Mesenchymal stem cell (in vitro differentiated cells and primary cell): ENCODE measurements at places on chromosomes 1 and 21.
A peak's percentile ranks its signal among the peaks of the same experiment; 100 is the strongest.

- DNase-seq = no peak
Observed at GRCh38 chr1:82801176-82801575, 1000.4 kb downstream of the ADGRL2 start.

DNA sequence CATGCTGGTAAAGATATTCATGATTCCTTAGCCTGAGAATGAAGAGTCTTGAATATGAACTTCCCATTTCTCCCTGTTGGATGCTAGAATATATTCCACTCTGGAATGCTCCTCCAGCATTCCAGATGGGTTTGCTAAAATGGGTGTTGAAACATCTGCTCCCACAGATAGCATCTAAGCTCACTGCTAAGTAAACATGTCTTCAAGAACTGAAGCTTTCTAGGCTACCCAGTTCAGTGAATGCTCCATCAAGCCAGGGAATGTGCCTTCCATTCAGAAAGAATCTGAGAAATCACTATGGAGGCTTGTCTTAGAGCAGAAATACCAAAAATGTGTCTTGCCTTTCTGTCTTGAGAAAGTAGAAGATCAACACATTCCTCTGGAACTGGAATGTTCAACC lies 81.1 kb downstream of the TNFSF18 start:
- peak; percentile 83 for DNase-seq

- no peak for DNase-seq
Observed at GRCh38 chr1:33332881-33333280, 12.0 kb upstream of the A3GALT2 start.

- DNase-seq = no peak
Observed at GRCh38 chr1:66852870-66853269, 51.8 kb upstream of the INSL5 start.

- no peak for DNase-seq
Observed at GRCh38 chr1:98437540-98437939, 224.0 kb upstream of the SNX7 start.

- DNase-seq = peak; percentile 70
Observed at GRCh38 chr1:103525114-103525606, 339 bp upstream of the RNPC3 start.

- peak; percentile 16 for DNase-seq
Observed at GRCh38 chr1:178451529-178451928, 45.2 kb downstream of the CLEC20A start.

- no peak for DNase-seq
Observed at GRCh38 chr21:25571726-25572121, 35.6 kb downstream of the MRPL39 start.

- DNase-seq = no peak
Observed at GRCh38 chr1:226640321-226641136, 92.0 kb downstream of the STUM start.

GRCh38 chr1:224736619-224737352 lies 120.7 kb downstream of the CNIH3 start:
- peak; percentile 31 for DNase-seq

- DNase-seq = peak; percentile 61
Observed at GRCh38 chr1:199122532-199123311, 483.9 kb downstream of the PTPRC start.

- DNase-seq = no peak
Observed at GRCh38 chr21:34186109-34186719, 112.8 kb downstream of the MRPS6 start.

- no peak for DNase-seq
Observed at GRCh38 chr1:204196068-204196795, at the start of gene KISS1. Gene KISS1 (minus strand): TSS chr1:204196491. CDS start chr1:204192876, 3,615 bp downstream.

DNA sequence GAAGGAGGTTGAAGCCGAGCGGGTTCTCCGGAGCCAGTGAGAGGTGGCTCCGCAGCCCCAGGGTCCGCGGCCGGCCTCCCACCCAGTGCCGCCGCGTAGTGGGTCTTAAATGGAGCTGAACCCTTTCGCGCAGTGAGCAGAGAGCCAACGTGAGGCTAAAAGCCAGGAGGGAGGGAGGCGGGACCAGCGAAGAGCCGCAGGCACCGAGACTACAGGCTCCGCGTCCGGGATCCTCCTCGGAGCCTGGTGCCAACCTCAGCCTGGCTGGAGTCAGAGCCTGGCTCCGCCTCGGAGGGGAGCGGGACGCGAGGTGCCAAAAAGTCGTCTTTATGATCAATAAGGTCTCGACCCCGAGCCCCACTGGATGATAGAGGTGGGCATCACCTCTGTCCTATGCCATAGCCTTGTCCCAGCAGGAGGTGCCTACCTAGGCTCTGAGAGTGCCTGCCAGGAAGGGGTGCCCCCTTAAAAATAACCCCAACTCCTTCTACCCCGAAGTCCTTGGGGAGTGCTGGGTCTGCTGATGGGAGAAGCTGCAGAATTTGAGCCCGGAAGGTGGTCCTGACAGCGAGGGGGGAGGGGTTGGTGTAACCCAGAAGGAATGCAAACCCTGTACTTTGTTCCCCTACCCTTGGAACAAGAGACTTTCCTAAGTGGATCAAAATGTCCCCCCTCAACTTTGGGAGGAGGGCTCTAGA lies 1.6 kb downstream of the IGSF21 start:
- no peak for DNase-seq

GRCh38 chr1:155255243-155256007 lies at the start of gene ENTREP3:
Gene ENTREP3 (minus strand): TSS chr1:155255483. CDS start chr1:155254877, 606 bp downstream.
- peak; percentile 88 for DNase-seq

DNA sequence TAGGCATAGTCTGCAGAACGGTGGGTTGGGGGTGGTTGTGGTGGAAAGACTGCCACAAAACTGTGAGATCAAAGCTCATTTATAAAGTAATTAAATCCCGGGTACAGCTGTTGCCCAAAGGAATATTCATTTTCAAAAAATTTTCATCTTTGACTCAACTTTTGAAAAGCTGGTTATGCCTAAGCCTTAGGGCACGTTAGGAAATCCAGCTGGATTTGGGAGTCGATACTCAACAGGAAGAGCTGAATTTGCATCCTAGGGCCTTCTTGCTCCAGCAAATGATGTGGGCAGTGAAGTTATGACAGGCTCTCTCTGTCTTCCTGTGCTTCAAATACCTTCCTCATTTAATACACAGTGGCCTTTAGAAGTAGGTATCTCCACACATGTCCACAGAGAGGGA lies 31.7 kb downstream of the ZP4 start:
- no peak for DNase-seq

- DNase-seq = no peak
Observed at GRCh38 chr21:34520764-34521508, 8.9 kb upstream of the KCNE1 start.

DNA sequence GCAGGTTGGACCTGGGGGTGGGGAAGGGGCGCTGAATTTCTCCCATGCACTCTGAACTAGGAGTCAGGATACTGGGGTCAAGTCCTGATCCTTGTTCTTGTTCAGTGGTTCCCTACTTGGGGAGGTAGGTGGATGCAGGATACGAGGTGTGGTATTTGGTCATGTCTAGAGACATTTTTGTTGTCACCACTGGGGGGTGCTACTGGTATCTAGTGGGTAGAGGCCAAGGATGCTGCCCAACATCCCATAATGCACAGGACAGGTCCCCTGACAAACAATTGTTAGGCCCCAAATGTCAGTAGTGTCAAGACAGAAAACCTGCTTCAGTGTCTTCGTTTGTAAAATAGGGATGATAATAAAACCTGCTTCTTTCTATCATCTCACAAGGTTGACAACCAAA lies 259.0 kb upstream of the FOXD3 start:
- no peak for DNase-seq
